DMS 273 treated with DMSO at 0.1 percent for 48 hours (cell line): ENCODE measurements at places on chromosomes 7 and 10.

DNA sequence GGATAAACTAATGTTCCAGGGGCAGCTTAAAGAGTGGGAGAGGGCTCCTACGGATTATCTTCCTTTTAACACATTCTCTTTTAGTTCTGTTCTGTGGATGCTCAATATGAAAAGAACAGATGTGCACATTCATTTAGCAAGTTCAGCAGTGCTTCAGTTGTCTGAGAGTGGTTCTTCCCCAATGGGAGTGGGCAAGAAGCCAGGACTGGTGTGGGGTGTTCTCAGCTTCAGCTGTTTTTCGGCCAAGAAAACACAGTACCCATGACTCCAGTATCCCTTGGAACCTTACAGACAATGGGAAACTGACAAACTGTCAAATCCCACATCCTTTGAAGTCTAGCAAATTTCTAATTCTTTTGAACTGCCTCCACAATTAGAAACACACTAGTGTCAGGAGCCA lies 71.5 kb upstream of the LRRC17 start:
- DNase-seq = no peak

GRCh38 chr10:97320480-97321031 lies 1.5 kb downstream of the FRAT1 start:
- DNase-seq = no peak

DNA sequence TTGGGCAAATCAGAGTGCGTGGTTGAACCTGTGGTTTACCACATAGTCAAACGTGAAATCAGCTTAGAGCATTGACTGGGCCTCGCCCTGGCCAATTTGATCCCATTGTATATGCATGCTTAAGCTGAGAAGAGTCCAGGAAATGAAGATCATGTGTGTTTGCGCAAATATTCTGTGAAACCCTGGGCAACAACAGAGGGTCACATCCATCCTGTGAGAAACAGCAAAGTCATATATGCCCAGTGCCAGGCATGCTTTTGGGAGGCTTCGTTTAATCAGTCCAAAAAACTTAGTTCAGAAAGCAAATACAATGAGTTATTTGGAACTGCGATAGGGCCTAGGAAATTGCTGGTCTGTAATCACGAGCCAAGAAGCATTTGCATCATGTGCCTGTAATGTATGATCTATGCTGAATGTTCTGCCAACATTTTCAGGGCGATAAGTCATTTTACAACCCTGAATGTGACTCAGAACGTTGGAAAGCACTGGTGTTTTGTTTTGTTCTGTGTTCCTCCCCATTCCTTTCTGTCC lies 412.1 kb upstream of the CELF2 start:
- no peak for DNase-seq

DNA sequence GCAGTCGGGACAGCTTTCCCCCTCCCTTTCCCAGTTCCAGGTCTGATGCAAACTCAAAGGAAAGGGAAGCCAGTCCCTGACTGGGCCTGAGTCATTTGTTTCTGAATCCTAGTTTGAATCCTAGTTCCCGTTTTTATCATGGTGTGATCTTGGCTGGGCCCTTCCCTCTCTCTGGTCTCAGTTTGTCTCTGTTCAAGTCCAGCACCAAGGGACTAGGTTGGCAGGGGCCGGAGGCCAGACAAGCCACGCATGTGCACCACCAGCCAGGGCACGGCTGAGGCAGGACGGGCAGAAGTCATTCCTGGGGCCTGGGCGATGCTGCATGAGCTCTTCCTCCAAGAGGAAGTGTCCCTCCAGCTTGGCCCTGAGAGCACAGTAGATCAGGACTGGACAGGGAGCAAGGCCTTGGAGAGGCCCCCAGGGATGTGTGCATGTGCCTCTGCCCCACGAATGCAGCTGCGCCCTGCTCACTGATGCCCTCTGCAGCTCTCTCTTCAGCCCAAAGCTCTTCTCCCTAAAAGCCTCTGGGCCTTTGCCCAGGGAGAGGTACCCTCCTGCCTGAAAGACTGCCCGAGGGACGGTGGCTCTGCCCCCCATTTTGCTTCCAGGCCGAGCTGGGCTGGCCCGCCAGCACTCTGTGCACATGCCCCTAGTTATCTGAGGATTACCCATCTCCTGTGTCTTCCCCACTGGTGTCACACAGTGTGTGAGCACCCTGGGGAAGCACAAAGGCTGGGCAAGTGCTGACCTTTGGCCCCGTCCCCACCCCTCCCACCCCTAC lies 86.7 kb downstream of the ZMIZ1 start:
- DNase-seq = no peak

DNA sequence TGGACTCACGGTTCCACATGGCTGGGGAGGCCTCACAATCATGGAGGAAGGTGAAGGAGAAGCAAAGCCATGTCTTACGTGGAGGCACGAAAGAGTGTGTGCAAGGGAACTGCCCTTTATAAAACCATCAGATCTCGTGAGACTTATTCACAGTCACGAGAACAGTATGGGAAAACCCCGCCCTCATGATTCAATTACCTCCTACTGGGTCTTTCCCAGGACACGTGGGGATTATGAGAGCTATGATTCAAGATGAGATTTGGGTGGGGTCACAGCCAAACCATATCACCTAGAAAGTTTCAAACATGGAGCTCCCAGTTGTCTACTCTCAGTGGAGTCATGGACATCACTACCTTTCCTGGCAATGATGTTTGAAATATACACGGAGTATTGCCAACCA lies 49.6 kb downstream of the CYCS start:
- DNase-seq = no peak

DNA sequence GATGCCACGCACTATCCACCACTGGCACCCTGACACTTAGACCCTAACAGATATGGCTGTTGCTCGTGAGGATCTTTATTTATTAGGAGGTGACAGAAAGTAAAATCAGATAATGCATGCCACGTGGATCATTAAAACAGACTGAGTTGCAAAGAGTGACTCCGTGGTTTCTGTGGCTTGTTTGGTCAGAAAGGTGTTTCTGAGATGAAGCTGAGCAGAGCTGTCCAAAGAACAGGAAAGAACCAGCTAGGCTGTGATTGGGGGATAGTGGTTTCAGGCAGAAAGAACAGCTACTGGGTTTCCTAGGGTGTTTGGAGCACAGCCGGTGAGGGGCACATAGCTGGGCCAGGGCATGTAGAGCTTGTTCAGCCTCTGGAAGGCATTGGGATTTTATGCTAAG lies 34.4 kb downstream of the CSGALNACT2 start:
- DNase-seq = no peak
